ENCODE measurements at places on chromosomes 11 and 22.

- DNase-seq, result peak; percentile 93
- H3K4me1 ChIP-seq, result peaks cover 10% of the 10 kb centered on the region
- no peaks in the 10 kb centered on the region for H3K36me3 ChIP-seq
- H3K27ac ChIP-seq, result no peak overlapping the region
These were observed 61.5 kb downstream of the MIAT start for GRCh38 chr22:26718905-26719304.

DNA sequence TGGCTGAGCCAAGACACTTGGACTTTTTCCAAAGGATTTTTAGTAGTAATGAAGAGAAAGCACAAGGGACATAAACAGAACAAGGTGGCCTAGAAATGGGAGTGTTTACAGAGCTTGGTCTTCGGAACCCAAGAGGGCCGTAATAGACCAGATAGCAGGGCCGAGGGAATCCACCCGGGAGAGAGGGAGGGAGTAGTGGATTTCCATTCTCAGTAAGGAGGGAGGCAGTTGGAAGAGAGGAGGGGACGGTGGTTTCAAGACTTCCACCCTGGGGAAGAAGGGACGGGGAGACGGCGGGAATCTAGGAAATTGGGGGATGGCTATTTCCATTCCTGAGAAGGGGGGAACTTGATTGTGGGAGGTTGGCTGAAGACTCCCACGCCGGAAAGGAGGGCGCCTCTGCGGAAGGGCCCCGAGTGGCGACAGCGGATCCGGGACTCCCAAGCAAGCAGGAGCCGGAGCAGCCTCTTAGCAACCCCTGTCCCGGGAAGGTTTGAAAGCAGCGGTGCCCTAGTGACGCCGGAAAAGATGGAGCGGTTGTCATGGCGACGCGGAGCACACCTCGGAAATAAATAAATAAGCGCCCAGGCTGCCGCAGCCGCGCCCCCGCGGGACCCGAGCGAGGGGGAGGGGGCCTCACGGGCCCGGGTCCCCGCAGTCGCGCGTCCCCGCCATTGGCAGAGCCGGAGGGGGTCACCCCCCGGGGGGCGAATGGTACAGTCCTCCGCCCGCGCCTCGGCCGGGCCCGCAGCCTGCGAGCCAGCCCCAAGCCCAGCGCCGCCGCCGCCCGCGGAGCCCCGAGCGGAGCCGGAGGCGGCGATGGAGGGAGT is 31.6 kb downstream of the EIF3F start:
- H3K4me1 ChIP-seq, result no peaks in the 10 kb centered on the region
- peaks cover 72% of the 10 kb centered on the region for H3K27me3 ChIP-seq
- peak; percentile 69 for DNase-seq

DNA sequence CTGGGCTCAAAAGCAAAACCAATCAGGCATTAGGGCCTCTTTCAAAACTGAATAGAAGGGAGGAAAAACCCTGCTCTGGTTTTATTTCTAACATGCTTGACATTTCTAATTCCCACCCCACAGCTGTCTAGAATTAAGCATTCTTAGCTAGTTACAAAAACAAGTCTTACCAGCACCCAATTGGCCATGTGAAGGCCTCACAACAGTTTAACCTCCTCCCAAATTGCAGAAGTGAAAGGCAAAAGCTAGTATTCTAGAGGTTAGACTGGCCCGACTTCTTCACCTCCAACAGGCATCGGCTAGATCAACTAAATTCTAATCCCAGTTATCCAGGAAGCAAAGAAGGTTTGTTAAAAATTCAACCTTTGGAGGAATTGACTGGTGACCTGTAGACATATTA is 6.5 kb downstream of the SF1 start:
- no peak for DNase-seq
- H3K27me3 ChIP-seq, result no peaks in the 10 kb centered on the region
- H3K36me3 ChIP-seq, result peaks cover 93% of the 10 kb centered on the region

DNA sequence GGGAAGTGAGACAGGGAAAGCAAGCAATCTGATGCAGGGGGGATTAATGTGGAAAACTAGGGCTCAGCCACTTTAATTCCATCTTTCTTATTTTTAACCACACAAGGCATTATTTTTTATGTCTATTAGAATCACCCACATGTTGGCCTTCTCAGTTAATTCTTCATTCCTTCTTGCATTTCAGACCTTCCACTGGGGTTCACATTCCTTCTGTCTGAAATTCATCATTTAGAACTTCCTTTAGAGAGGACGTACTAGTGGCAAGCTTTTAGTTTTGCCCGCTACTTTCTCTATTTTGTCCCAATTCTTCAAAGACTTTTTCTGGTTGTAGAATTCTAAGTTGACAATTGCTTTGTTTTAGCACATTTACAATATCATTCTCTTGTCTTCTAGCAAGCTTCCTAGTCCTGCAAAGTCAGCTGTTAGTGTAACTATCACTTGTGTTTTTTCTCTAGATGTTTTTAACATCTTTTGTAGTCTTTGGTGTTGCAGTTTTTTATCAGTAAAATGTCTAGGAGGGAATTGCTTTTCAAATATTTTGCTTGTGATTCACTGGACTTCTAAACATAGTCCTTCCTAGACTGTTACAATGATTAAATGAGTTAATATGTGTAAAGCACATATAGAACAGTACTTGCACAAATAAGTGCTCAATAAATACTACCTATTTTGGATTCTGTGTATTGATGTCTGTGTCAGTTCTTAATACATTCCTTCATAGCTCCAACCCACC is 5.5 kb upstream of the NNMT start:
- DNase-seq, result no peak
- H3K27me3 ChIP-seq, result no peaks in the 10 kb centered on the region
- H3K4me1 ChIP-seq, result peaks cover 6% of the 10 kb centered on the region

DNA sequence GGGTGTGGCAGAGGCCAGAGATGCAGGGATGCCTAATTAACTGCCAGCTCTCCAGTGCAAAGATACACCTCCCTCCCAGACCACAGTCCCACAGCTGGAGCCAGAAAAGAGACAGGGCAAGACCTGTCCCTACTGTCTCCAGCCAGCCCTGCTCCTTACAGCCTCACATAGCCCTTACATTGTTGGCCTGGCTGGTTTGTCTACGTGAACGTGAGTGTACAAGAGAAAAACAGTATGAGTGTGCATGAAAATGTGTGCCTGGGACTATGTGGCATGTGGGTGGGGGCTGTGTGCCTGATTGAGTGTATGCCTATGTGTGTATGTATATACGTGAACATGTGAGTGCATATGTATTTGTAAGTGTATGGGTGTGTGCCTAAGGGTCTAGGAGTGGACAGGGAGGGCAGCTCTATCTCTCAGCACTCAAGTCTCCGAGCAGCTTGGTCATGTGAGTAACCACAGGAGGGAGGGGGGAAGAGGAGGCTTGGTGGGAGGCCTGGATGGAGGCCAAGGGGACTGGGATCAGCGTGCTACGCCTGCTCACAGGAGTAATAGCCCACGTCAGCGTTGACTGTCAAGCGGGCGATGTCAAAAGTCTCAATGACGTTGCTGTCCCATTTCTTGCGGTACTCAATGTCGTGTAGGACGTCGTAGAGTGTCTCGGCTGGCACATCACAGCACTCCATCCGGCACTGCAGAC is 6.6 kb upstream of the ARAP1 start:
- peak overlapping the region; percentile 32 for H3K27ac ChIP-seq
- H3K36me3 ChIP-seq, result no peaks in the 10 kb centered on the region
- no peak overlapping the region for H3K4me3 ChIP-seq
- no peaks in the 10 kb centered on the region for H3K27me3 ChIP-seq
- peak; percentile 62 for DNase-seq

GRCh38 chr11:73226297-73227006 is 8.4 kb downstream of the P2RY2 start:
- H3K4me1 ChIP-seq, result peaks cover 8% of the 10 kb centered on the region
- no peak overlapping the region for H3K27ac ChIP-seq
- DNase-seq, result no peak
- no peaks in the 10 kb centered on the region for H3K36me3 ChIP-seq
- H3K27me3 ChIP-seq, result no peaks in the 10 kb centered on the region

GRCh38 chr11:94705419-94705818 is 62.7 kb upstream of the AMOTL1 start:
- H3K4me1 ChIP-seq, result no peaks in the 10 kb centered on the region
- H3K27me3 ChIP-seq, result no peaks in the 10 kb centered on the region
- no peak overlapping the region for H3K27ac ChIP-seq
- DNase-seq, result no peak
- H3K36me3 ChIP-seq, result no peaks in the 10 kb centered on the region

- DNase-seq, result peak; percentile 91
- H3K4me3 ChIP-seq, result no peak overlapping the region
- no peaks in the 10 kb centered on the region for H3K4me1 ChIP-seq
- H3K36me3 ChIP-seq, result peaks cover 3% of the 10 kb centered on the region
- H3K27me3 ChIP-seq, result no peaks in the 10 kb centered on the region
These were observed 20.0 kb downstream of the MARK2 start for GRCh38 chr11:63858628-63859550.

- H3K4me1 ChIP-seq, result no peaks in the 10 kb centered on the region
- H3K27ac ChIP-seq, result no peak within 1 kb of the TSS
- peak; percentile 37 for DNase-seq
- no peaks in the 10 kb centered on the region for H3K36me3 ChIP-seq
These were observed at the start of gene FGF4 for GRCh38 chr11:69775163-69775755. TSS of gene FGF4 (minus strand) at chr11:69775341. CDS start at chr11:69775084, 257 bp downstream.

DNA sequence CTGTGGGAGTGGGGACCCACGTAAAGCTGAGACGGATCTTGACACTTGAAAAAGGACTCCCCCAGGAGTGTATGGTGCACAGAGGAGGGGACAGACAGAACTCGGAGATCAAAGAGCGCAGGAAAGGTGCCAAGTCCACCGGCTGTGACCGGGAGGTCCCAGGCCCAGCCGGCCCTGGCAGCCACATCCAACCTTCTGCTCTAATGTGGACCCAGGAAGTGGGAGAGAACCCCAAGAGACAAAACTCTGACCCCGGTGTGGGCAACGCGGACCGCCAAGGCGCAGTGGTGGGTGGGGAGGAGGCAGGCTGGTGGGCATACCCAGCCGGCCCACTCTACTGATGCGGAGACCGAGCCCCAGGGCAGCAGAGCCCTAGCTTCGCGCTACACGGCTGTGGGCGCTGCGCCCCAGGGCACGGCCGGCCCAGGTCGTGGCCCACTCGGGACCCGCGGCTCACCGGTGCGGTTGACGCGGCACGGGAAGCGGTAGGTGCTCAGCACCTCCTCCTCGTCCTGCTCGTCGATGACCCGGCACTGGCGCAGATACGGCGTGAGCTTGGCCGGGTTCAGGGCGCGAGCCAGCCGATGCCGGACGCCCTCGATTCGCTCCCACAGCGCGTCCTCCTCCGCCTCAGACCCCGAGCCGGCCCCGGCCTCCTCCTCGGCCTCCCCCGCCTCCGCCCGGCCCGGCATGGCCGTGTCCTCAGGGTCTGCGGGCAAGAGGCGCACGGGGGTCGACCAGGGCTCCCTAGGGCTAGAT is 527 bp downstream of the CARD10 start:
- no peak overlapping the region for H3K27ac ChIP-seq
- peak overlapping the region; percentile 55 for H3K4me3 ChIP-seq
- H3K4me1 ChIP-seq, result no peaks in the 10 kb centered on the region
- DNase-seq, result peak; percentile 26

DNA sequence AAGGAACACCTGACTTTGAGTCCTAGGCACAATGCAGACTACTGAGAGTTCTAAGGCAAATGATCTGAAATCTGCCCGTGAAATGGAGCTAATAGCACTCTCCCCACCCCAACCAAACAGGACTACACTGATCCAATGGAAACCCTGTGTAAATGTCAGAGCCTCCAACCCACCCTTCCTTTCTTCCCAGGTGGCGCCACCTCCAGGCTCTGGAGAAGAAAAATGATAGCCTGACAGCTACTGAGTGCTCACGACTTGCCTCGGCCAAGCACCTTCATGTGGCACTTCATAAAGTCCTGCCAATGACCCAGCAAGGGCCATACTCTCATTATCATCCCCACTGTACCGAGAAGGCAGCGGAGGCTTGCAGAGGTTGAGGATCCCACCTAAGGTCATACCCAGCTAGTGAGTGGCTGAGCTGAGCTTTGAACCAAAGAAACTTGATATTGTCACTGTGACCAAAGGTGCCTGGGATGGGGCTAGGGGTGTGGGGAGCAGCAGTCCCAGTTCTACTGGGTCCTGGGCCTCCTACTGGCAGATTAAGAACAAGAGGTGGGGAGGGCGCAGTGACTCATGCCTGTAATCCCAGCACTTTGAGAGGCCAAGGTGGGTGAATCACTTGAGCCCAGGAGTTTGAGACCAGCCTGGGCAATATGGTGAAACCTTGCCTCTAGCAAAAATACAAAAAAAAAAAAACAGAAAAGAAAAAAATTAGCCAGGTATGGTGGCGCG is 20.5 kb downstream of the TST start:
- no peak overlapping the region for H3K27ac ChIP-seq
- H3K36me3 ChIP-seq, result no peaks in the 10 kb centered on the region
- H3K4me3 ChIP-seq, result no peak overlapping the region
- DNase-seq, result peak; percentile 21
- no peaks in the 10 kb centered on the region for H3K27me3 ChIP-seq
- H3K4me1 ChIP-seq, result no peaks in the 10 kb centered on the region

GRCh38 chr11:126499131-126499752 is 143.8 kb downstream of the ST3GAL4 start:
- H3K27me3 ChIP-seq, result peaks cover 49% of the 10 kb centered on the region
- no peak overlapping the region for H3K27ac ChIP-seq
- DNase-seq, result no peak
- H3K4me3 ChIP-seq, result no peak overlapping the region
- H3K4me1 ChIP-seq, result no peaks in the 10 kb centered on the region

GRCh38 chr22:34427436-34427835 is 507.2 kb upstream of the LARGE1 start:
- H3K4me1 ChIP-seq, result no peaks in the 10 kb centered on the region
- no peaks in the 10 kb centered on the region for H3K27me3 ChIP-seq
- no peak overlapping the region for H3K27ac ChIP-seq
- no peak for DNase-seq
- no peaks in the 10 kb centered on the region for H3K36me3 ChIP-seq

DNA sequence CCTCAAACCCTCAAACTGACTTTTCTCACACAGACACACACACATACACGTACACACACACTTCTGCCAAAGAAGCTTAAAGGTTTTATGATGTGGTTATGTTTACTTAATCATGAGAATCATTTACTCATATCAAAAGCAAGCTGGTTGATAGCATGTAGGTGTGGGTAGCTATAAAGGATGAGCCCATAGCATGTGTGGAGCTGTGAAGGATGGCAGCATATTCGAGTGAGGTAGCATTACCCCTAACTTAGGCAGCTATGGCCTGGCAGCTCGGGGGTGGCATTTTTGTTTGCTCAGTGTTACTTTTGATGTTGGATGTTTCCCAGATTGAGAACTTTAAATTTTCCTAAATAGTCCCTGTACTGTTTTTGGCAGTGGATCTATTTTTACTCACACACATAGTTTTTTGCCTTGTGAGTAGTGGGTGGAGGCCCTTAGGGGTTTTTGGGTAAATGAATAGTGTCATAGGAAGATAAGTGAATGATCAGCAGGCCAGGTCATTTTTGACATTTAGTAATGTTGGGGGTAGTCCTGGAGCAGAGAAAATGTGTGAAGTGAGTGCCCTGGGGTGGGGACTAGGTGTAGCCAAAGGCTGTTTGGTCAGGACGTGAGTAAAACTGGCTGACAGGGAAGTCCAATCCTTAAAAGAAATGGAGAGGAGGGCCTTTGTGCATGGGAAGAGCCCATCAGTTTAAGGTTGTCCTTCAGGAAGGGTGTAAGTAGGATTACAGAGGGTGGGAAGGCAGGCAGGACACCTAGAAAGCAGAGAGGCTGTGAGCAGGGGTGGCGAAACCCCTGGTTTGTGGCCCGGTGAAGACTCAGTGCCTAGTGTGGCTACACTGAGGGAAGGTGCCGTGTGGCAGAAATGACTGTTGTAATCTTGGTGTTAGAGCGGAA is 7.1 kb downstream of the YWHAH start:
- no peak overlapping the region for H3K4me3 ChIP-seq
- H3K27me3 ChIP-seq, result no peaks in the 10 kb centered on the region
- H3K36me3 ChIP-seq, result peaks cover 3% of the 10 kb centered on the region
- H3K27ac ChIP-seq, result peak overlapping the region; percentile 64
- peaks cover 6% of the 10 kb centered on the region for H3K4me1 ChIP-seq
- DNase-seq, result no peak

GRCh38 chr22:44956840-44957767 is 52.7 kb downstream of the PHF21B start:
- no peak overlapping the region for H3K27ac ChIP-seq
- peaks cover 5% of the 10 kb centered on the region for H3K4me1 ChIP-seq
- no peaks in the 10 kb centered on the region for H3K36me3 ChIP-seq
- no peaks in the 10 kb centered on the region for H3K27me3 ChIP-seq
- H3K4me3 ChIP-seq, result no peak overlapping the region
